Small intestine (tissue), 16 donors: ENCODE measurements at places on chromosomes 13 and 19. TPM values are rescaled to one million over a fixed set of nuclear protein-coding genes. Genes with fewer than 3 reads are reported as not detected.

Gene SLITRK6
- polyA plus RNA-seq = 36.1 TPM

Gene CNN1
- 9.1 TPM for polyA plus RNA-seq

Gene ANGPTL8
- polyA plus RNA-seq = 13.0 TPM

Gene PTGIR
- not detected for polyA plus RNA-seq

Gene DIRAS1
- not detected for polyA plus RNA-seq

GRCh38 chr13:43698758-43699157 lies 88.0 kb downstream of the ENOX1 start:
- no peak for DNase-seq
- H3K4me3 ChIP-seq = no peak overlapping the region
- no peaks in the 10 kb centered on the region for H3K4me1 ChIP-seq

DNA sequence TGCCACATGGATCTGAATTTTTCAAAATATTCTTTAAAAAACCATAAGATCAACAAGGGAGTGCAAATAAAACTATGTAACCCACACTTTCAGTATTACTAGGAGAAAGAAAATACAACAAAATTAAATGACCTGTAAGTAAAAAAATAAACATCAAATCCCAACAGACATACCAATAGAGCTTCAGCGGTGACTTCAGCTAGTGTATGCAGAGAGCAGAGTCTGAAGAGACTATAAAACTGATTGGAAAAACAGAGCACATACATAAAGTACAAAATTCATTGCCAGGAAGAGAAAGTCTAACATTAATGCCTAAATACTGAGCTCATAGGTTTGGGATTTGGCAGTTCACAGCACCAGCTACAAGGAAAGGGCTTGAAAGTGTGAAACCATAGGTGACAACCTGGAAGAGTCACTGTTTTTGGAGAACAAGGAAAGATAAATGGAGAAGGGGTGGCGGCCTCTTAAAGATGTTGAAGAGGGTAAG lies 291.1 kb downstream of the LMO7 start:
- no peaks in the 10 kb centered on the region for H3K27me3 ChIP-seq
- no peaks in the 10 kb centered on the region for H3K36me3 ChIP-seq
- no peak overlapping the region for H3K27ac ChIP-seq
- H3K4me1 ChIP-seq = no peaks in the 10 kb centered on the region
- DNase-seq = no peak
- no peak overlapping the region for H3K4me3 ChIP-seq

DNA sequence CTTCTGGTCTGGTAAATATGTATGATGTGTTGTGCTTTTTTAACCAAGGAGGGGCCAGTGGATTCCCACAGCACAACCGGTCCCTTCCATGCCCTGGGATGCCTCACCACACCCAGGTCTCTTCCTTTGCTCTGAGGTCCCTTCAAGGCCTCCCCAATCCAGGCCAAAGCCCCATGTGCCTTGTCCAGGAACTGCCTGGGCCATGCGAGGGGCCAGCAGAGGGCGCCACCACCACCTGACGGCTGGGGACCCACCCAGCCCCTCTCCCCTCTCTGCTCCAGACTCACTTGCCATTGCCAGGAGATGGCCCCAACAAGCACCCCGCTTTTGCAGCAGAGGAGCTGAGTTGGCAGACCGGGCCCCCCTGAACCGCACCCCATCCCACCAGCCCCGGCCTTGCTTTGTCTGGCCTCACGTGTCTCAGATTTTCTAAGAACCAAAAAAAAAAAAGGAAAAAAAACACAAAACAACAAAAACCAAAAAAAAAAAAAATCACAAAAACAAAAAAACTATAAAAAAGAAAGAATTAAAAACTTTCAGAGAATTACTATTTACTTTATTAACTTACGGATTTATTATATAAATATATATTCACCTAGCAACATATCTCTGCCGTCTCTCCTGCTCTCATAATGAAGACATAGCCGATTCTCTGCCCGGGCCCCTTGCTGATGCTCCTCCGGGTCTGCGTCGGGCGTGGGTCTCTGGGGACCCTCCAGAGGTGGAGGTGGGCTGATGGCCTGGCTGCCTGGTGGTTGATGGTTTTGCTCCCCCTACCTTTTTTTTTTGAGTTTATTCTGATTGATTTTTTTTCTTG lies 14.4 kb downstream of the CAPN12 start:
- peak; percentile 64 for DNase-seq
- peak overlapping the region; percentile 96 for H3K27ac ChIP-seq
- H3K36me3 ChIP-seq = peaks cover 99% of the 10 kb centered on the region
- H3K27me3 ChIP-seq = no peaks in the 10 kb centered on the region

DNA sequence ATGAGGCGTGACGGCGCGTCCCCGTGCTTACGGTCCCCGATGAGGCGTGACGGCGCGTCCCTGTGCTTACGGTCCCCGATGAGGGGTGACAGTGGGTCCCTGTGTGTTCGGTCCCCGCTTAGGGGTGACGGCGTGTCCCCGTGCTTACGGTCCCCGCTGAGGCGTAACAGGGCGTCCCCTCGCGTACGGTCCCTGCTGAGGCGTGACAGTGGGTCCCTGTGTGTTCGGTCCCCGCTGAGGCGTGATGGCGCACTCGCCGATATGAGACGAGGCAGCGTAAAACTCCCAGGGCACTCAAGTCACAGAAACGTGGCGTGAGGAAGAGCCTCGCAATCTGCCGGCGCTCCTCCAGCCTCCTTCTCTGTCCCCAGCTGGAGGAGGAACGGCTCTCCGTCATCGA lies 20.9 kb downstream of the CFAP97D2 start:
- DNase-seq = no peak
- H3K36me3 ChIP-seq = no peaks in the 10 kb centered on the region
- H3K27ac ChIP-seq = no peak overlapping the region
- H3K27me3 ChIP-seq = peaks cover 14% of the 10 kb centered on the region

- H3K4me3 ChIP-seq = no peak overlapping the region
- H3K27ac ChIP-seq = no peak overlapping the region
- no peak for DNase-seq
These were observed 21.9 kb downstream of the CILP2 start for GRCh38 chr19:19559931-19560330.

GRCh38 chr19:40599331-40599901 lies 1.8 kb upstream of the LTBP4 start:
- H3K36me3 ChIP-seq = no peaks in the 10 kb centered on the region
- peaks cover 4% of the 10 kb centered on the region for H3K27me3 ChIP-seq
- H3K4me1 ChIP-seq = peaks cover 8% of the 10 kb centered on the region

DNA sequence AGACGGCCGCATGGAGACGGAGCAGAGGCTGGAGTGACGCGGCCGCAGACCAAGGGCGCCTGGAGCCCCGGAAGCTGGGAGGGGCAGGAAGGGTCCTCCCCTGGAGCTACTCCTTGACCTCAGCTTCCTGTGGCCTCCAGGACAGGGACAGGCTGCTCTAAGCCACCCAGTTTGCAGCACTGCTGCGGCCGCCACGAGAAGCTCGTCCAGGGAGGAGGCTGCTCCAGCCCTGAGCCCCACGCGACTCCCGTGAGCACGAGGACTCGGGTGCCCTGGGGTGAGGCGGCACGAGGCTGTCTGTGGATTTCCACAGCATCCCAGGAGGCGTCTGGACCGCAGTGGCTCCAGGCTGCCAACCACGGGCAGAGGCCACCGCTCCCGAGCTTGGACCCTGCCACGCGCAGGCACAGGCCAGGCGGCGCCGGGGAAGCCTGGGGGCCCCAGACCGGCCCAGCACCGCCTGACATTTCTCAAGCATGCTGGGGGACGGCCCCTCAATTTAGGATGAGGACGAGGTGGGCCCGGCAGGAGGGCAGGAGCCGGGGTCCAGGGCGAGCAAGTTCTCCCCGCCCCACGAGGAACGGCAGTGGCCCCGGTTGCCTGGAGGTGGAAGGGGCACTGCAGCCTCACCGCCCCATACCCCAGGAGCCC lies 10.7 kb downstream of the SBNO2 start:
- no peaks in the 10 kb centered on the region for H3K4me1 ChIP-seq
- peaks cover 2% of the 10 kb centered on the region for H3K36me3 ChIP-seq
- H3K27ac ChIP-seq = no peak overlapping the region
- no peak for DNase-seq
- no peak overlapping the region for H3K4me3 ChIP-seq

DNA sequence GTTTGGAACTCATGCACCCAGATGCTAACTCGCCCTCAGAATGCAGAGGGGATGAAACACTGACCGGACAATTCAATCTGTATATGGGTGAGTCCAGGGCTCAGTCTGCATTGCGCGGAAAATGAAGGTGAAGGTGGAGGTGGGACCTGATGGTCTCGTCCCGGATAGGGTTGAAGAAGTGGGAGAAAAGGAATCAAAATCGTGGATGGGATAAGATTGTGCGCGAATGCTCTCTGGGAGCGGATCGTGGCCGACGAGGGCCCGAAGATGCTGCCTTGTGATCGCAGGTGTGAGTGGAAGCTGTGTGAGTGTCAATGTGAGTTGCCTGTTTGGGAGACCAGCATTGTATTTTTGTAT lies 594 bp upstream of the ZNF850 start:
- H3K4me1 ChIP-seq = no peaks in the 10 kb centered on the region
- no peak overlapping the region for H3K27ac ChIP-seq
- H3K27me3 ChIP-seq = peaks cover 3% of the 10 kb centered on the region
- H3K4me3 ChIP-seq = peak overlapping the region; percentile 71

DNA sequence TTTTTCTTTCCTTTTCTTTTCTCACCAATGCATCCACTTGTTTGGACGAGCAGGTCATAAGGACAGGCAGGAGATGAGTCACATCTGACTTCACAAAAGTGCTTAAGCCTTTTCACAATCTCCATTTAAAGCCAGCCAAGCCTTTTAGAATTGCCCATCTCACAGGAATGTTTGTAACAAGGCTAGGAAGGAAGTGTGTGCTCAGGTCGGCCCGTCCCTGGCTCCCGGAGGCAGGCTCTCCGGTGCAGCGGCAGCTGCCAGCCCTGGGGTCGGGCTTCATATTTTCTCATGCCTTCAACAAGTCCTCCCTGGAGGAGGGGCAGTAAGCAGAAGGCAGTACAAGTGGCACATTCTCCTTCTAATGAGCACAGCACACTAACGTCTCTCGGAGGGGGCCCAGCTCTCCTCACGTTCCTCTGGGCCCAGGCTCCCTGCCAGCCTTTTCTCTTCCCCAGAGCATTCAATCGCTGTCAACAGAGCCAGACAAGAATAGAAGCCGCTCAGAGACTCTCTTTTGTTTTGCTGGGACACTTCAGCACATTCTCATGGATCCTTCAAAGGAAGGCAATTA lies 180.5 kb downstream of the COL4A1 start:
- no peak overlapping the region for H3K27ac ChIP-seq
- no peaks in the 10 kb centered on the region for H3K36me3 ChIP-seq
- H3K27me3 ChIP-seq = no peaks in the 10 kb centered on the region
- H3K4me1 ChIP-seq = no peaks in the 10 kb centered on the region
- no peak for DNase-seq

GRCh38 chr19:8253678-8254077 lies 44.5 kb downstream of the CERS4 start:
- H3K36me3 ChIP-seq = peaks cover 4% of the 10 kb centered on the region
- H3K27ac ChIP-seq = no peak overlapping the region
- H3K4me1 ChIP-seq = no peaks in the 10 kb centered on the region
- no peak overlapping the region for H3K4me3 ChIP-seq

- H3K27ac ChIP-seq = no peak overlapping the region
- H3K4me1 ChIP-seq = no peaks in the 10 kb centered on the region
- peak; percentile 33 for DNase-seq
- peaks cover 40% of the 10 kb centered on the region for H3K36me3 ChIP-seq
- H3K27me3 ChIP-seq = no peaks in the 10 kb centered on the region
These were observed 21.1 kb downstream of the ZNF473 start for GRCh38 chr19:50046649-50047503.

GRCh38 chr13:29756506-29756905 lies 93.9 kb downstream of the UBL3 start:
- H3K4me1 ChIP-seq = no peaks in the 10 kb centered on the region
- H3K27me3 ChIP-seq = no peaks in the 10 kb centered on the region
- H3K4me3 ChIP-seq = no peak overlapping the region
- H3K36me3 ChIP-seq = no peaks in the 10 kb centered on the region
- DNase-seq = no peak

DNA sequence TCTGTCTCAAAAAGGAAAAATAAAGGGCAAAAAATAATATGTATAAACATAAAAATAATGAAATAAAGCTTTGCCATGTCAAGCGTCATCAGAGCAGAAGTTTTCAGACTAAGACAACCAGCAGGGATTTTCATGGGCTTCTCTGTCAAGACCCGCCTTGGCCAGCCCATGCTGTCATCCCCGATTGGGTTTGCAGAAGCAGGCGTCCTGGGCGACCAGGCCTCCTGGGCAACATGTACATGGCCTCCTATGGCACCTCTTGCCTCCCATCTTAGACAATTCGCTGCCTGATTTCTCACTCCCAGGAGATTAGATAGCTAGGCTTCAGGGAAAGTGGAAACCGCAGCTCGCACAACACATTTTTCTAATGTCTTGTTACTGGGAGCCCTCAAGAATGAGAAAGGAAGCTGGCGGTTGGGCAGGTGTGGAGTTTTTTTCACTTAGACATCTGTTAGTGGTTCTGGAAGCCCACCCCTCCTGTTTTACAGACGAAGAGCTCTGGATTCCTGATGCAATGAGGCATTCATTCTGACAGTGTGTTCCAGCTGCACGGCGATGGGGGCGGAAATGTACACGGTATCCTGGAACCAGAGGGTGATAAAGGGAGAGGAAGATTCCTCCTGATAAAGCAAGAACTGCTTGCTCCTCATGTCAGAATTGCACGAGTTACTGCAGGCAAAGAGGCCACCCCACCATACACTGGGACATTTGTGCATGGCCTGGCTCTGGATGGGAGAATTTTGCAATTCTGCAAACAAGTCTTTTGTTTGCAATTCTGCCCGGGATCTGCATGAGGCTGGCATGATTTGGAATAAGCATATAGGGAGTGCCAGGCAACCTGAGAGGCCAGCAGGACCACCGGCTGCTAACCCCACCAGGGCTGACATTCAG lies 47.4 kb upstream of the KATNAL1 start:
- no peaks in the 10 kb centered on the region for H3K27me3 ChIP-seq
- no peaks in the 10 kb centered on the region for H3K4me1 ChIP-seq
- no peak for DNase-seq
- no peak overlapping the region for H3K4me3 ChIP-seq
